ENCODE measurements at places on chromosomes 2 and 18. TPM values are rescaled to one million over a fixed set of nuclear protein-coding genes. Genes with fewer than 3 reads are reported as not detected.

DNA sequence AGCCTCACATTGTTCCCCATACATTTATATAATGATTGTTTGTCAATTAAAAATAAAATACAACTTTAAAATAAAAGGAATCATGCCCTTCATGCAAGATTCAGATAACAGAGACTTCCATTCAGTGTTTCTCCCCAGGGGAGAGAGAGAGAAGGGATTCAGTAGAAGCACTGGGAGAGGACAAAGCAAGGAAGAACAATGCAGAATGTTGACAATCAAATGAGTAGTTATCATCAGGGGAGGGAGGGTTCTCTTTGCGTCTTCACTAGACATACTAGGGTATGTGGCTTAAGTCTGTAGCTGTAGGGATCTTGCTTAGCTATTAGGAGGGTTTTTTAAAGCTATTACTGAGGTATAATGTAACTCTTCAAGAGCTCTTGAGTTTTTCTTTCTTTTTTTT is 30.7 kb downstream of the FSHR start:
- no peaks in the 10 kb centered on the region for H3K4me1 ChIP-seq
- no peaks in the 10 kb centered on the region for H3K27me3 ChIP-seq
- no peak overlapping the region for H3K4me3 ChIP-seq
- no peak for DNase-seq
- no peaks in the 10 kb centered on the region for H3K36me3 ChIP-seq
- H3K27ac ChIP-seq: no peak overlapping the region

DNA sequence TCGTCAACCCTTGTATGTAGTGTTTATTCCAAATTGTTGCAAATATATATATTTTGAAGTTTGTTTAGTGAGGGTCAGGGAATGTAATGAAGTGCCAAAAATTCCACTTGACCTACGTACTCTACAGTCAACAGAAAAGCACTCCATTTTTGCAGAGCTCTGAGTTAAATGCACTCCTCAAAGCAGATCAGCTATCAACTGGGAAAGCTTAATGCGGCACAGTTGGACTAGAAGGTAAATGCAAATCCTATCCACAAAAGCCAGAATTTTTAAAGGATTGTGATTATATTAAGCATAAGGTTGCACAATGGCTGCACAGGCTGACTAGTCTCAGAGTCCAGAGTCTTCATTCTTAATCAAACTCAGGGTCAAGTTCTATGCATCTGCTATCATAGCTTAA is 577.1 kb downstream of the ARHGAP15 start:
- DNase-seq: no peak
- no peak overlapping the region for H3K4me3 ChIP-seq
- H3K27ac ChIP-seq: no peak overlapping the region
- H3K27me3 ChIP-seq: no peaks in the 10 kb centered on the region
- H3K4me1 ChIP-seq: peaks cover 8% of the 10 kb centered on the region

DNA sequence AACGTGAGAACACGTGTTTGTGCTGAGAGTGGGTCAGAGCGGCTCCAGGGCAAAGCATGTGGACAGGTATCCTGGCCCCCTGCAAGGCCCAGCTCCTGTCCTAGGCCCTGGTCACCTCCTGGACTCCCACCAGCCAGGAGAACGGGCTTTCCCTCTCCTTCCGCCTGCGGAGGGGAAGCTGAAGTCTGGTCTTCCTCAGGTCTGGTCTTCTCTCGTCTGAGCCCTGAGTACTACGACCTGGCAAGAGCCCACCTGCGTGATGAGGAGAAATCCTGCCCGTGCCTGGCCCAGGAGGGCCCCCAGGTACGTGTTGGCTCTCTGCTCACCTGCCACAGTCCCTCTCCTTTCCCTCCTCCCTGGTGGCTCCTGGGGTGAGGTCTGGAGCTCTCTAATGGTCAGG is 963 bp downstream of the GNLY start:
- no peak for DNase-seq
- H3K36me3 ChIP-seq: no peaks in the 10 kb centered on the region
- no peaks in the 10 kb centered on the region for H3K4me1 ChIP-seq
- H3K27me3 ChIP-seq: no peaks in the 10 kb centered on the region
- no peak overlapping the region for H3K27ac ChIP-seq
- no peak overlapping the region for H3K4me3 ChIP-seq

- H3K4me3 ChIP-seq: no peak overlapping the region
- DNase-seq: no peak
- H3K27me3 ChIP-seq: no peaks in the 10 kb centered on the region
- H3K27ac ChIP-seq: no peak overlapping the region
- no peaks in the 10 kb centered on the region for H3K36me3 ChIP-seq
Measured at GRCh38 chr2:144354953-144355352, 165.0 kb downstream of the ZEB2 start.

DNA sequence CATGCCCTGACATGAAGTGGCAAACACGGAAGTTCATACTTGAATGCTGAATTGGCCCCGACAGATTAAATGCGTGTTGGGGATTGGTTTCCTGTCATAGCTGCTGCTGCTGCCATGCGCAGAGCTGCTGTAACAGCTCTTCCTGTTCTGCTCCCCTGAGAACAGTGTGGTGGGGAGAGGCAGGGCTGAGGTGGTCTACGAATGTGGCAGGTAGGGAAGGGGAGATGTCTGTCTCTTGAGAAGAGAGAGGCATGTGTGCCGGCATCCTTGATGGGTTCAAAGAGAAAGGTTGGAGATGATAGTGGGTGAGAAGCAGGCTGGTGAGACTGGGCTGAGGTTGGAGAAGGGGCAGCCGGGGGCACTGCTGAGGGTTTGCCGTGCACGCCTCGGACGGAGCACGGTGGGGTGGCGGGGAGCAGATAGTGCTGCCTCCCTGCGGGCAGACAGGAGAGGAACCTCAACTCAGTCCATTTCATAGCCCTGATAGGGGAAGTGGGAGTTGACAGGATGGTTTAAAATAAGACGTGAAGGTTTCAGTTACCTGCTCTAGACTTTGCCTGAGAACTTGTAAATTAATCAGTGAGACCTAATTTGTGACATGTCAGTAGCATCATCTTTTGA is 46.1 kb downstream of the TMEM185B start:
- no peaks in the 10 kb centered on the region for H3K4me1 ChIP-seq
- H3K4me3 ChIP-seq: no peak overlapping the region
- no peaks in the 10 kb centered on the region for H3K27me3 ChIP-seq
- no peaks in the 10 kb centered on the region for H3K36me3 ChIP-seq
- DNase-seq: no peak

DNA sequence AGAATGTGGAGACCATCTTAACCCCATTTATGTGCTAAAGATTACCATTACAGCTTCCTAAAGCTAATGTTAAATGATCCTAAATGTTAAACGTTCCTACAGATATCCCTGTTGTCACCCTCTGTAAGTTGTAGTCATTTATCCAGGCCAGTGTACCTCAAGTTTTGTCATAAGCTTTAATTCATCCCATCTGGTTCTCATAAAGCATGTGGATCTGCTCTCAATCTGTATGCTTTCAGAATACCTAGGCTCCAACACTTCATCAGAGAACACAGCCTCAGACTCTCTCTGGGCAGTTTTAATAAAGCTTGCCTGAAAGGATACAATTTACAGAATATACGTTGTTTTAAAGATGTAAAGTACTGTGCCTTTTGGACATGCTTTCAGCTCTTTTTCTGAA is 4.2 kb upstream of the CCDC178 start:
- no peak for DNase-seq
- peaks cover under 1% of the 10 kb centered on the region for H3K4me1 ChIP-seq
- no peaks in the 10 kb centered on the region for H3K36me3 ChIP-seq
- H3K4me3 ChIP-seq: no peak overlapping the region
- H3K27me3 ChIP-seq: no peaks in the 10 kb centered on the region
- no peak overlapping the region for H3K27ac ChIP-seq

Gene GNLY
- 0.75 TPM for total RNA-seq

DNA sequence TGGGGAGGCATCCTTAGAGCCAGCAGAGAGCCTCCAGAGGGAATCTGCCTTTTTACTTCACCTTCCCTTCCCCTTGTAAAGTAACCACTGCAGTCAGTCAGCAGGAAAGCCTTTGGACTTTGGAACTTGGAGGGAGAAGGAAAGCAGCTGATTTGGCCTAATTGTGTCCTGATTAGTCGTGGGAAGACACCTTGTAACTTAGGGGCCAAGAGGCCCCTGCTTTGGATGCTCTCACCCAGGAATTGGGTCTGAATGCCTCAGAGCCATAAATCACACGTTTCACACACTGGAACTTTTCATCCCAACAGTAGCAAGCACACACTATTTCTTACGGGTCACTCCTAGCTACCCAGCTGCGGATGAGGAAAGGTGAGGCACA is 81.0 kb upstream of the PPM1B start:
- H3K4me1 ChIP-seq: peaks cover 9% of the 10 kb centered on the region
- no peaks in the 10 kb centered on the region for H3K36me3 ChIP-seq
- H3K4me3 ChIP-seq: no peak overlapping the region
- H3K27me3 ChIP-seq: no peaks in the 10 kb centered on the region
- DNase-seq: no peak

- DNase-seq: no peak
- no peaks in the 10 kb centered on the region for H3K27me3 ChIP-seq
- no peak overlapping the region for H3K4me3 ChIP-seq
- H3K27ac ChIP-seq: no peak overlapping the region
Measured at GRCh38 chr2:8659092-8659734, 22.6 kb upstream of the ID2 start.

All from pancreas (tissue), 10 donors.